GM23338 (cell line): ENCODE measurements at places on chromosomes 4 and X. TPM values are rescaled to one million over a fixed set of nuclear protein-coding genes. Genes with fewer than 3 reads are reported as not detected.
A peak's percentile ranks its signal among the peaks of the same experiment; 100 is the strongest.

The C4orf36 gene
- total RNA-seq = 1.1 TPM in 1 of 2 replicates, not detected in the other

The SSX3 gene
- total RNA-seq = not detected in 2 replicates

The CORIN gene
- total RNA-seq = not detected in 2 replicates

The MAGEA1 gene
- total RNA-seq = not detected in 2 replicates

- no peaks in the 10 kb centered on the region for H3K36me3 ChIP-seq
- no peak for DNase-seq
- no peaks in the 10 kb centered on the region for H3K4me1 ChIP-seq
Observed at GRCh38 chr4:89136525-89136924, 25.2 kb downstream of the TIGD2 start.

- no peak for DNase-seq
- H3K36me3 ChIP-seq = no peaks in the 10 kb centered on the region
- H3K27ac ChIP-seq = no peak overlapping the region
- no peak overlapping the region for H3K4me3 ChIP-seq
- H3K27me3 ChIP-seq = no peaks in the 10 kb centered on the region
Observed at GRCh38 chrX:136468391-136469103, 19.2 kb upstream of the BRS3 start.

DNA sequence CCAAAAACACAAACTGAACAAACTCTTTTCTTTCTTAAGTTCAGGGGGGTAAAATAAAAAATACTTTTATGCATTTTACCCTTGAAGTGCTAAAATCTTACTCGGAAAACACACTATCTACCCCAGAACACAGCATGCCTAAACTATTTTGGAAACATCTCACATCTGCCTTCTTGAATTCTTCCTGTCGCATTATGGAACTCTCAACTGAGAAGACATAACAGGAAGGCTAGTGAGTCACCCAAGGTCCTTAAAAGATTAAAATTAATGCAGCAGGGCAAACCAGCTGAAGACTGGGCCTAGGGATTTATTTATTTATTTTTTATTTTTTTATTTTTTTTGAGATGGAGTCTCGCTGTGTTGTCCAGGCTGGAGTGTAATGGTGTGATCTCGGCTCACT, 208.2 kb downstream of the APBB2 start:
- H3K27me3 ChIP-seq = no peaks in the 10 kb centered on the region
- no peak overlapping the region for H3K4me3 ChIP-seq
- no peak for DNase-seq
- peaks cover 7% of the 10 kb centered on the region; the same call in 1 of the 2 replicates for H3K4me1 ChIP-seq
- peaks cover 4% of the 10 kb centered on the region; the same call in 1 of the 2 replicates for H3K36me3 ChIP-seq
- H3K27ac ChIP-seq = no peak overlapping the region

DNA sequence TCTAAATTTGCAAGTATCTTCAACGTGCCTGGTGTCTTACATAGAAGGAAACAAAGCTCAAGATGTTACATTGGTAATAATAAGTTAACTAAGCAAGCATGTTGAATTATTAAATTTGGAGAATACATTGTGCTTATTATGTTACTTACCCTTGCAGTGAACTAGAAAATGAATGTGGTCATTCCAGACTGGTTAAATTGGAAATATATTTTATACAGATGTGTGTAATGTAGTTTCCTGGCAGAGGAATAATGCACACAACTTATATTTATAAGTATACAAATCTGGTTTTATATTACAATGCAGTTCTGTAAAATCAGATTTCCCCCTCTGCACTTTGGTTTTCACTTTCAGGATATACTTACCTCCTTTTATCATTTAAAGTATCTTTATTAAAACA, 159.9 kb upstream of the SLIT2 start:
- H3K4me3 ChIP-seq = no peak overlapping the region
- no peaks in the 10 kb centered on the region for H3K27me3 ChIP-seq

DNA sequence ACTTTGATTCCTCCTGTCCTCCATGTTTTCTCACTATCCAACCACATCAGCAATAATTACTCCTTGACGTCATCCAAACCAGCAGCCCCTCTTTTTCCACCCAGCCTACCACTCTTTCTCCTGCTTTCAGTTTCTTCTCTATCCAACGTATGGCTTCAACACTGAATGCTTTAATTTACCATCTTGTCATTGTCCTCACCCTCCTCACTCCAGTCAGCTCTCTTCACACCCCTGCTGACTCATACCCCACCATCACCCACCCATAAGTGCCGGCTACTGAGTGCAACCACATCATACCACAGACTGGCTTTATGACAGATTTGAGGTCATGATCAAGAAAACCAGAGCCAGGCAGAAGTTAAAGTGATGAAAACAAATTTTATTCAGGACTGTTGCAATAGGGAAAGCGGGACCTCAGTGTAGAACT, 9.8 kb upstream of the ANXA5 start:
- no peak overlapping the region for H3K27ac ChIP-seq
- no peaks in the 10 kb centered on the region for H3K36me3 ChIP-seq
- peaks cover 10% of the 10 kb centered on the region for H3K4me1 ChIP-seq
- no peak overlapping the region for H3K4me3 ChIP-seq
- no peaks in the 10 kb centered on the region for H3K27me3 ChIP-seq

GRCh38 chrX:148542481-148543255, 42.3 kb downstream of the AFF2 start:
- H3K4me1 ChIP-seq = peaks cover 6% of the 10 kb centered on the region
- no peak overlapping the region for H3K27ac ChIP-seq
- no peaks in the 10 kb centered on the region for H3K36me3 ChIP-seq
- no peaks in the 10 kb centered on the region for H3K27me3 ChIP-seq

DNA sequence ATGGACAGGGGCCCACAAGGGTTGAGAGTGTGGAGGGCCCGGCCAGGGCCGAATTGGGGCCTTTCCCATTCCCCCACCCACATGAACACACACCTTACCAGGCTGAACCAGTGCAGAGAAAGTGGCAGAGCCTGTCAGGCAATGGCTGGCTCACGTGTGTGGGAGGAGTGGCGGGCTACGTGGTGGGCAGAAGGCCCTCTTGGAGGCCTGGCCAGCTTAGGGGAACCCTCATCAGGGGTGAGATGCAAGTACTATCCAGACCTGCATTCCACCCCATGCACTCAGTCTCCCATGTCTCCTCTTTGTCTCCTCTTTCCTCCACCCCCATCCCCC, 965 bp downstream of the TCEAL4 start:
- no peak for DNase-seq
- no peaks in the 10 kb centered on the region for H3K27me3 ChIP-seq
- no peaks in the 10 kb centered on the region for H3K4me1 ChIP-seq
- H3K4me3 ChIP-seq = peak overlapping the region; percentile 76

DNA sequence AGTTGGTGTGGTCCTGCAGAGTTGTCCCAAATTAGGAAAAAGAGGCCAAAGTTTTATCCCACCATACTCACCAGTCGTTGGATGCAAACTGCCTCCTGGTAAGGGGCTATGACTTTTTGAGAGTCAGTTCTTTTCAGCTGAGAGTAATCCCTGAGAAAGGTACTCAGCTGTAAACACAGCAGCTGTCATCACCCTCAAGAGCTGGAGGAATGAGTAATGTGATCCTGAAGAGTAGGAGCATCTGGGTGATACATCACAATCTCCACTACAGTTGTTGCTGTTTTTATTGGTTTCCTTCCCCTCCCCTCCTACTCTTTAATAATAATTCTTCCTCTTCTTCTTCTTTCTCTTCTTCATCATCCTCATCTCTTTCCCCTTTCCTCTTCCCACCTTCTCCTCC, 5.7 kb downstream of the MAGEE1 start:
- no peak overlapping the region for H3K4me3 ChIP-seq
- H3K27me3 ChIP-seq = no peaks in the 10 kb centered on the region
- DNase-seq = no peak
- H3K27ac ChIP-seq = no peak overlapping the region
- no peaks in the 10 kb centered on the region for H3K36me3 ChIP-seq
- H3K4me1 ChIP-seq = peaks cover 14% of the 10 kb centered on the region

GRCh38 chrX:153384390-153384789, 16.8 kb downstream of the PNMA6E start:
- H3K4me1 ChIP-seq = no peaks in the 10 kb centered on the region
- H3K4me3 ChIP-seq = no peak overlapping the region
- no peaks in the 10 kb centered on the region for H3K27me3 ChIP-seq
- no peak for DNase-seq
- no peaks in the 10 kb centered on the region for H3K36me3 ChIP-seq

GRCh38 chrX:1111601-1112300, 100.7 kb downstream of the CRLF2 start:
- peak overlapping the region; percentile 92 for H3K27ac ChIP-seq
- peak overlapping the region; percentile 40 for H3K4me3 ChIP-seq
- peaks cover 37% of the 10 kb centered on the region for H3K4me1 ChIP-seq
- no peaks in the 10 kb centered on the region for H3K27me3 ChIP-seq
- H3K36me3 ChIP-seq = no peaks in the 10 kb centered on the region
